AG04450 (cell line): ENCODE measurements at places on chromosomes 5 and 9. TPM values are rescaled to one million over a fixed set of nuclear protein-coding genes. Genes with fewer than 3 reads are reported as not detected.

GRCh38 chr9:21585756-21586752, 103.9 kb upstream of the IFNE start:
- no peak for DNase-seq

DNA sequence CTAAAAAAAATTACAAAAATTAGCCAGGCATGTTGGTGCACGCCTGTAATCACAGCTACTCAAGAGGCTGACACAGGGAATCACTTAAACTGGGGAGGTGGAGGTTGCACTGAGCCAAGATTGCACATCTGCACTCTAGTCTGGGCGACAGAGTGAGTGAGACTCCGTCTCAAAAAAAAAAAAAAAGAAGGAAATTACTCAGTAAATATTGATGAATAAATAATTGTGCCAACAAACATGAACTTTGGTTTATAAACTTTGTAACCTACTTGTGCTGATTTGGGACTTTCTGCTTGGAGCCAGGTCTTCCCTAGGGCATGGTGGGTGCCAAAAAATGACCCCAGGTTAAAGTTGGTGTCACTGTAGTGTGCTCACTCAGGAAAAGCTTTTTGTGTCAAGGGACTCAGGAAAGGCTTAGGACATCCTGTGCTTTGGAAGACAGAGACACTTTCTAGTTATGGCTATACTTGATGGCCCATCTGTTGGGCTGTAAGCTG, 19.0 kb downstream of the ABLIM3 start:
- no peak for DNase-seq

GRCh38 chr9:124849801-124850200, 3.5 kb upstream of the WDR38 start:
- DNase-seq = peak; percentile 56

DNA sequence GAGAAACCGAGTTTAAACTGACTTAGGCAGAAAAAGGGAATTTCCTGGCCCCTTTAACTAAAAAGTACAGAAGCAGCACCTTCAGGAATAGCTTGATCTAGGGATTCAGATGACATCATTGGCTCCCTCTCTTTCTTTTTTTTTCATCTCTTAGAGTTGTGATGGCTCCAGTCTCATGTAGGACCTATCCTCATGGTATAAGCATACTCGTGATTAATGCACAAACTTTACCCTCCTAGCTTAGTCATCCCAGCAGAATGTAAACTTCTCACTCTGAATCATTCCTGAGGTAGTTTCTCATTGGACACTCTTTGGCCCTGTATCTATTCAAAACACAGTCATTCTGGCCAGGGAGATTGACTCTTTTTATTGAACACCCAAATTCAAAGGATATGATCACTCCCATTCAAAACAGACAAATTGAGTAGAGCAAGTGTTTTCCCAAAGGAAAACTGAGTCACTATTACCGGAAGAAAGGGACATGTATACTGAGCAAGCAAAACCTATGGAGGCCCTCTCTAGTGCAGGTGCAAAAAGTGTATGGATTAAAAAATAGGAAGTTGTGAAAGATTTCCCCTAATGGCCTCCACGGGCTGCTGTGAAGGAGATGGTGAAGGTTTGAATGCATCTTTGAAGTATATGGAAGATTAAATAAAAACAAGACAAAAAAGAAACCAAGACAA, 27.6 kb upstream of the SMIM23 start:
- DNase-seq = peak; percentile 93

DNA sequence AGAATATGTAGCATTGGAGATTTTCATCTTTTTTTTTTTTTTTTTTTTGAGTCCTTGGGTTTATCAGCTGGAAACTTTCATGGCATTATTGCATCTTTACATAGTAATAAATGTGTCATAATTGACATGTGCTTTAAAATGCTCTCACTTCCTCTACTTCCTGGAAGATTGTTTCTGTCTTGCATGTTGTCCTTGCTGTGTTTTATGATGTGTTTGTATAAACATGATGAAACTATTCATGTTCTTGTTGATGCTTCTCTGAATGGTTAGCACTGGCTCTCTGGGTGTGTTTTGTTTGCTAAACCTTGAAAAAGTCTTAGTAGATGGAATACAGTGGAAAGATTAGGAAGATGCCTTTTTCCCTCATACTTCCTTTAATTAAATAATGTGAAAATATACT, 87.9 kb downstream of the IQGAP2 start:
- no peak for DNase-seq

- DNase-seq = no peak
Measured at GRCh38 chr9:98002808-98003207, 19.7 kb downstream of the ANP32B start.

DNA sequence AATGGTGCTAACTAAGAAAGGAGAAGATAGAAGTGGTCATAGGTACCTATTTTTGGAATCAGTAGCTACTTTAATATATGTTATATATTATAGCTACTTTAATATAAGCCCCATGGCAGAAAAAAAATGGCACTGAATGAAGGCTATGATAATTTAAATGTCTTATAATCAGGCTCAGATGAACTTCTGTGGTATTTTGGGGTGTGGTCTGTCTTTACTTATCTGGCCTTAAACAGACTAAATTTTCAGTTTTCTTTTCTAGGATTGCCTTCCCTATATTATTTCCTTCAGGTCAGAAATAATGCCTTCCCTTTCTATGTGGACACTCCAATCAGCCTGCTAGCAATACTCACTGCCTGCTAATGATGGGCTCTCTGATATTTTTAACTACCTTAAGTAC, 292.3 kb downstream of the SLF1 start:
- DNase-seq = no peak

DNA sequence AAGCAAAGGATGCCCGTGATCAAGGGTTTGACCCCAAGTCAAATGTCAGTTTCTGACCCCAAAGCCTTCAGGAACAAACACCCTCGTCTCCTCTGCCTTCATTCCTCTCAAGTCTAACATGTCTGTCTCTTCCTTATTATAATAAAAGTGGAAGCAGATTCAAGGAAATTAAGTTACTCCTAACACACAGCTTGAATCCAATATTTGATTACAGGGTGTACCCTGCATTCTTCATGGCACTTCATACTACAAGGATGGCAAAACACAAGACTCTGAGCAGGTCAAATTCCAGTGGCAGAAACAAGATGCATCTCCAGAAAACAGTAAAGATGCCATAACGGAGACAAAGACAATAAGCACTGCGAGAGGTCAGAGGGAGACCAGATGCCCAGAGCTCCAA, 119.2 kb upstream of the FAM120A start:
- DNase-seq = no peak

GRCh38 chr9:88835038-88835466, 156.2 kb upstream of the S1PR3 start:
- DNase-seq = no peak

DNA sequence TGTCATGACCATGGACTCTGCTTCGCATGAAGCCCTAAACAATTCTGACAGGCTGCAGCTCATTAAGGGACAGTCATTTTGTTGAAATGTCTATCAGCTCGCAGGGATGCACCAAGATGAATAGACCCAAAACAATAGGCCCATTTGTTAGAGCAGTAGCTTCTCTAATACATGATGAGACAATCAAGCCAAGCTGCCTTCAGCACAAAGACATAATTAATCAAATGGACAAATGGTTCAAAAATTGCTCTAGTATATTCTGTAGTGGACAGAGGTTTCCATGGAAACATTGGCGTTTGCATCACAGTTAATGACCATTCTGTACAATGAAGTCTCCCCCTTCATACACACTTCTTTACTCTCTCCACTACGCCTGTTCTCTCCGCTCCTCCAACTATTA, 274.6 kb downstream of the ANXA1 start:
- no peak for DNase-seq

DNA sequence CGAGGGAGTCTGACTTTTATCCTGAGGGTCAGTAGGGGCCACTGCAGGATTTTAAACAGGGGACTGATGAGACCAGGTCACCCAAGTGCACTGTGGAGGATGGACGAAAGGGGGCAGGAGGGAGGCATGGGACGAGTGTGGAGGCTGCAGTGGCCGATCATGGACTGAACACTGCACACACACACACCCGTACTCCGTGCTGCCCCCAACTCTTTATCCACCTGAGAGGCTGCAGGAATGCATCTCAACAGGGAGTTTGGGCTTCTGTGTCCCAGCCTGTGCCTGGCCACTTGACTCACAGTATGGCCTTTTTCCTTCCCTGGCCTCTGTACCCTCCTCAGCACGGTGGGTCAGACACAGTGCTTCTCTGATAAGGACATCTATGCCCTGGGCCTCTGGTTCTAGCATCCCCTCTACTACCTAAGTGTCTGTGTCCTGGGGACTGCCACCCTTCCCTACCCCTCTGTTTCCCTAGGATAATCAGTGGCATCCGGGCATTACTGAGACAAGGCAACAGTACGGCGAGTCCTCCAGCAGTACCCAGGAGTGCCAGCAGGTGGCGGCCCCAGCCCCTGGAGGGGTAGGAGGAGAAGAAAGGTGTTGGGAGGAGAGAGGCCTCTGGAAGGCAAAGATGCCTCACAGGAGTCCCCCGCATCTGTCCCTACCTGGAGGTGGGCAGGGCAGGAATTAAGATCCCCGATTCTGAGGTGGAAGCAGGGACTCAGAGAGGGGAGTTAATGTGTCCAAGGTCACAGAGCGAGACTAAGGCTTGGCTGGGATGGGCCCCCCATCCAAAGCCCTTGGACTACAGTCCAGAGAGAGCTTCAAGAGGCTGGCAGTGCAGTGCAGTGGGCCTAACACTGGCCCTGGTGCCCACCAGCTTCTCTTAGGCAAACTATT, 5.1 kb upstream of the CDX1 start:
- DNase-seq = no peak

GRCh38 chr5:61586096-61587084, 254.3 kb downstream of the ZSWIM6 start:
- DNase-seq = no peak

DNA sequence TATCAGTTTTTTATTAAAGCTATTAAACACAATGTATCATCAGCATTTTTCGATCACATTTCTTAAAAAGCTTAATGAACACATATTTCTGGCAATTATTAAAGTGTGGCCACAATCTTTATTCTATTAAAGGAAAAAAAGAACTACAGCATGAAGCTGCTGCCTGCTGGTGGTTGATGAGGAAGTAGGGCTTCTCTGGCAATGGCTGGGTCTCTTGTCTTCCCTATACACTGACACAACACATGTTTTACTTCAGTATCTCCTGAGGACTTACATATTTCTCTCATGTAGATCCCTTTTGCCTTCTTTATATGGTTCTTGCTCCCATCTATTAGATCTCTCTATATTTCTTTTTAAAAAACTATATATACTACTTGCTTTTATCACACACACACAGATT, 590.7 kb downstream of the RAB3C start:
- no peak for DNase-seq

- DNase-seq = no peak
Measured at GRCh38 chr9:79220251-79220650, 351.5 kb upstream of the TLE4 start.

DNA sequence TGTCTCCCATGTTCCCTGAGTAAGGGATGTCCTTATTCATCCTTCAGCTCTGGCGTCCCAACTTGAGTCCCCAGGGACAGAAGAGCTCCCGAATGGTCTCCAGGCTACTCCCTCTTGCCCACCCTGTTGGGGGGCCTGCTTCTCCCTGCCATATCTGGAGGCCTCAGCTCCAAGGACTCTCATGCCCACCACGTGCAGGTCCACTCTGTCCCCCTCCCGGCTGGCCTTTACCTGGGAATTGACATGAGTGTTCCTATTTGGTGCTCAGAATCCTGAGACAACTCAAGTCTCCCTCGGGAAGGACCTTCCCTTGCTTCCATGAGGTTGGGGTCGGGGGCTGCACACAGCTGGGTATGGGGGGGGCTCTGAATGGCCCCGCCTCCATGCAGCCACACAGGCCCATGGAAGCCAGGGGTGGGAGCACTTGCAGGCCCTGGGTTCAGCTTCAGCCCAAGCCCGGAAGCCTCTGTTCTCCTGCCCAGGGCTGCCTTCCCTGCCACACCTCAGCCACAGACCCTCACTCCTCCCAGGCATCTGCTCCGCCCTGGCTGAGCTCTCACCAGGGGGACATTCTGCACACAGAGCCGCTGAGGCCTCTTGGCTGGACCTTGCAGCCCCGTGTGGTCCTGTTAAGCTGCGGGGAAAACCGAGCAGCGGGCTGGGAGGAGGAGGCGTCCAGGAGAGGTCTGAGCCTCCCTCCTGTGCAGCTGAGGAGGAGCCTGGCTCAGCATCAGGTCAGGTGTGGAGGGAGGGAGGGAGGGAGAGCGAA, 121.9 kb downstream of the PHF2 start:
- no peak for DNase-seq

GRCh38 chr5:135602882-135603721, 24.3 kb upstream of the CXCL14 start:
- no peak for DNase-seq

DNA sequence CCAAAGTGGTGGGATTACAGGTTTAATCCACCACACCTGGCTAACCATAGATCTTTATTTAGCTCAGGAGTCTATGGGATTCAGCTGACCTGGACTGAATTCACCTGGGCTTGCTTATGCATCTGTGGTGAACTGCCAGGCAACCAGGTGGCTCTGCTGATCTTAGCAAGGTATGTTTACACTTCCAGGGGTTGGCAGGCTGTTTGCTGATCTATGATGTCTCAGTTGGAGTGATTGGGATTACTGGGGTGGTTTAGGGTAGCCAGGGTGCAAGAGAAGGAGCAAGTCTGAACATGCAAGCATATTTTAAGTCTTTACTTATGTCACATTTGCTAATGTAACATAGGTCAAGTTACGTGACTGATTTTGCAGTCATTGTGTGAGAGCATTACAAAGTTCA, 63.6 kb upstream of the JAK2 start:
- no peak for DNase-seq

GRCh38 chr9:68981789-68982188, 32.1 kb downstream of the PRKACG start:
- no peak for DNase-seq

- no peak for DNase-seq
Measured at GRCh38 chr5:135141303-135142268, 107.6 kb upstream of the PITX1 start.

GRCh38 chr5:159854916-159855315, 61.4 kb upstream of the ADRA1B start:
- DNase-seq = no peak

DNA sequence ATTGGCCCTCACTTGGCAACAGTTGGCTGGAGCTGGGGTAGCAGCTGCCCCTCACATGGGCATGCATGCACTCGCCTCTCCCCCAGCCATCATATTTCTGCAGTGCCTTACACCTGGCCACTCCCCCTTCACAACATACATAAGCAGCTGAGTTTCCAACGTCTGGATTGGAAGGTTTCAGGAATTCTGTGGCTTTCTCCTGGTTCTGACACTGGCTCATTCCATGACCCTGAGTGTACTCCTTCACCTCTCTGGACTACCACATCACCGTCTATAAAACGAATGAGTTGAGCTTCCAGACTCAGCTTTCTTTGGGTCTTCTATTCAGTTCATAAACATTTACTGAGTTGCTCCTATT, 84.3 kb downstream of the GALNT10 start:
- DNase-seq = no peak

Gene FAM78A
- polyA plus RNA-seq = 0.26 and 0.40 TPM in 2 replicates

Gene GABRA1
- polyA plus RNA-seq = not detected in 2 replicates

Gene FBLL1
- polyA plus RNA-seq = 0.11 and 0.16 TPM in 2 replicates

Gene TAF11L10
- polyA plus RNA-seq = not detected in 2 replicates

Gene FAXDC2
- polyA plus RNA-seq = 21.1 and 22.7 TPM in 2 replicates

Gene NMUR2
- not detected in 2 replicates for polyA plus RNA-seq

Gene PKD2L2
- polyA plus RNA-seq = 0.09 TPM in 1 of 2 replicates, not detected in the other

Gene AGXT2
- polyA plus RNA-seq = not detected in 2 replicates

Gene PCDHB3
- polyA plus RNA-seq = 0.12 and 0.15 TPM in 2 replicates

Gene WWC1
- polyA plus RNA-seq = 4.3 and 5.2 TPM in 2 replicates
